ENCODE measurements at places on chromosomes 3 and 15. TPM values are rescaled to one million over a fixed set of nuclear protein-coding genes. Genes with fewer than 3 reads are reported as not detected.

The WDR93 gene
- under 0.01 TPM for total RNA-seq

The TMEM207 gene
- not detected for total RNA-seq

The SNUPN gene
- total RNA-seq, result 28.1 TPM

The DNAJC17 gene
- total RNA-seq, result 27.2 TPM

The FGF12 gene
- total RNA-seq, result not detected

The NTRK3 gene
- 1.2 TPM for total RNA-seq

The PLXNB1 gene
- 33.6 TPM for total RNA-seq

The WNT5A gene
- total RNA-seq, result 77.3 TPM

The SENP7 gene
- total RNA-seq, result 8.9 TPM

The SYNM gene
- 48.4 TPM for total RNA-seq

The TUSC7 gene
- total RNA-seq, result not detected
